ENCODE measurements at places on chromosomes 4 and X.

GRCh38 chrX:70038515-70038914 lies 11.2 kb downstream of the AWAT2 start:
- no peak for DNase-seq

DNA sequence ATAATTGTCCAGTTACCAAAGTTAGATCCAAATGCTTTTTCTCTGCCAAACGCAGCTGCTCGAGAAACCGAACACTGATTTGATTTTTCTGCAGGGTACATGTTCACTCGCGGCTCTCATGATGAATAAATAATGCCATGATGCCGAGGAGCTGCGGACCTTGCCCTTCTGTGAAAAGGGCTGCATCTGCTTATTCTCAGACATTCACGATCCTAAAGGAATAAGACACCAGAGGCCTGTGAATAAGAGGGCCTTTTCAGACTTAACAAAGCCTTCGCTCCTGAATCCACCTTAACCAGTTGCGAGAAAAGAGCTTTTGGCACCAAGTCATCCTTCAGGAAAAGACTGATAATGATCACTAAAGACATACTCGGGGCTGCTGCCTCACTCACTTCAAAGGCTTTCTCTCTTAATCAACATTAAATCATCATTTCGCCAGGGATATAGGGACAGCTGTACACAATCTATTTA lies 147.5 kb downstream of the FBXO8 start:
- no peak for DNase-seq

DNA sequence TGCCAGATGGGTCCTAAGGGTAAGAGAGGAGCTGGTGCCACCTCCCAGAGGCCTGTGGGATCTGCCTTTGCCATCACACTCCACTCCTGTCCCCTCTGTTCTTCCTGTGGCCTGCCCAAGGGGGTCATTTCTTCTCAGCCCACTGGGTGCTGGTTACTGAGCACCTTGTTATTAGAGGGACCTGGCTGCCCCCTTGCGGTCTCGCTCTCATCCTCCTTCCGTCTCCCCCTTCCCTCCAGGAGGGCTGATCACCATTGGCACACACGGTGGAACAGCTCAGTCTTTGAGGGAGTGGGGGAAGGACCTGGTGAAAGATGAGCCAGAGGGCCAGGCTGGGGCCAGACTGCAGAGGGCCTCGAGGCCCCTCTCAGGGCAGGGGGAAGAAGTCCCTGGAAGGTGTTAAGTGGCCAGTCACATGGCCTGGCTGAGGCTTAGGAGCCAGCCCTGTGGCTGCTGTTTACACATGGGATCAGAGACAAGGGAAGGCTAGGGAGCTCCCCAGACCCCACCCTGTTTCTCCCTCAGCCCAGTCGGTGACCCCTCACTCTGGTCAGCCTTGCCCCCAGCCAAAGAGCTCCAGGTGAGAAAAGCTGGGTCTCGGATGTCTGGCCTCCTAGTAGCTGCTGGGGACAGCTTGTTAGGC lies 68.1 kb downstream of the MTMR1 start:
- DNase-seq: no peak

GRCh38 chr4:93743022-93743421 lies 85.5 kb upstream of the ATOH1 start:
- DNase-seq: no peak

DNA sequence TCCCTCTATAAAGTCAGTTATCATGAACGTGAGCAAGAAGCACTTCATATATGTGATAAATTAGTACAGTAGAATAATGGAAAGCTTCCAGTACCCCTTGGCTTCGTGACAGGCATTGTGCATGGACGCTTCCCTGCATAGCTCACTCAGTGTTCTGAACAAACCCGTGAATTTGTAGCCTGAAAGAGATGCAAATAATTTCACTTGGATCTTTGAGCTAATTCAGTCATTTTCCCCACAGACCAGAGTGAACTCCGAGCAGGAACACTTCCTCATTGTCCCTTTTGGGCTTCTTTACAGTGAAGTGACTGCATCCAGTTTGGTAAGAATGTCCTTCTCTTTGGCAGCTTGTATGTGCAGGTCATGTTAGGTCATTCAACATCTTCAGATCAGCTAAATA lies 50.1 kb downstream of the ADD1 start:
- no peak for DNase-seq

All from DND-41 (cell line).